ENCODE measurements at places on chromosomes 4 and X.

DNA sequence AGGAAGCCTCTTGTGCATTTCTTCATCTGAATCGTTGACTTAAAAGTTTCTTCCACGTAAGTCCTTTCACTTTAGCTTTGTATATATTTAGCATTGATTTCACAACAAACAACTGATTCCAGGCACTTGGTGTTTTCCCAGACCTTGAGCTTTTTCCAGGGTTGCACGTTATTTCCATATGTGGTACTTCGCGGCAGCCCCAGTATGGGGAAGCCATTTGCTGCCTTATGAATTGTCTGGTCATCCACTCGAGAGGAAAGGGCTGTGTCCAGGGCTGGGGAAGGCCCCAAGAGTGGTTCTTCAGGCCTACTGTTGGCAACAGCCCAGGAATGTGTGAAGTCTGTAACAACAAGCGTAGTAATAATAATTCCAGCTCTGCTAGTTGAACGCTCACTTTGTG is 2.8 kb upstream of the TLR8 start:
- DNase-seq: peak; percentile 52

GRCh38 chrX:41759817-41760216 is 35.8 kb downstream of the GPR82 start:
- peak; percentile 56 for DNase-seq

GRCh38 chrX:84188320-84188834 is 378 bp upstream of the RPS6KA6 start:
- peak; percentile 25 for DNase-seq

- DNase-seq: peak; percentile 11
Measured at GRCh38 chr4:157075811-157076577, at the start of gene GLRB. TSS of gene GLRB (plus strand) at chr4:157076150. CDS start at chr4:157078025, 1,875 bp downstream.

DNA sequence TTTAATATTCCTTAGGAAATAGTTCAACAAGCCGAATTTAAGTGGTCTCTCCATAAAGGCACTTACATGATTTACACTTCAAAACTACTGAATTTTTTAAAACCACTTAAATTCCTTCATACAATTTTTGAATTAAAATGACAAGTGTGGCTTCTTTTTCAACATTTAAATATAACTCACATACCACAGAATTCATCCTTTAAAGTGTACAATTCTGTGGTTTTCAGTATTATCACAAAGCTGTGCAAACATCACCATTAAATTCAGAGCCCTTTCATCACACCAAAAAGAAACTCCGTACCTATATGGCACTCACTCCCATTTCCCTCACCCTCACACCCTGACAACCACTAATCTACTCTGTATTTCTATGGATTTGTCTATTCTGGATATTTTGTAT is 200.9 kb upstream of the MAB21L2 start:
- peak; percentile 11 for DNase-seq

- DNase-seq: no peak
Measured at GRCh38 chrX:124415115-124415800, 68.9 kb downstream of the SH2D1A start.

GRCh38 chr4:138039010-138039409 is 203.1 kb downstream of the SLC7A11 start:
- peak; percentile 82 for DNase-seq

- no peak for DNase-seq
Measured at GRCh38 chr4:69764311-69764710, 3.9 kb upstream of the SULT1B1 start.

DNA sequence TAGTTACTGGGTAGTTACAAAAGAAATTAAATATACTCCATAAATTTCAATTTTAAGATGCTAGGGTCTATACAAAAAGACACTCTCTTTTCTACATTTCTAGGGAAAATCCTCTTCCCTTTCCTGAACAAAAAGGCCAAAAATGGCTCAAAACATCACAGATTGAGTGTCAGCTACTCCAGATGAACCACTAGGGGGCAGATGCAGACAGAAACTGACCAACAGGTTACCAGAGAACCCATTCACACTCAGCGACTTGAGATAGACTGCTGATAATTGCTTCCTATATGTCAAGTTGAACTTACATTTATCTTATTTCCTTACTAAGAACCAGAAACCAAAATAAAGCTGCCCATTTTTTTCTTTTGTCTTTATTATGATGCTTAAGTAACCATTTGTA is 83.4 kb upstream of the MID1IP1 start:
- DNase-seq: peak; percentile 21

GRCh38 chr4:128315756-128316520 is 28.3 kb upstream of the PGRMC2 start:
- peak; percentile 49 for DNase-seq

DNA sequence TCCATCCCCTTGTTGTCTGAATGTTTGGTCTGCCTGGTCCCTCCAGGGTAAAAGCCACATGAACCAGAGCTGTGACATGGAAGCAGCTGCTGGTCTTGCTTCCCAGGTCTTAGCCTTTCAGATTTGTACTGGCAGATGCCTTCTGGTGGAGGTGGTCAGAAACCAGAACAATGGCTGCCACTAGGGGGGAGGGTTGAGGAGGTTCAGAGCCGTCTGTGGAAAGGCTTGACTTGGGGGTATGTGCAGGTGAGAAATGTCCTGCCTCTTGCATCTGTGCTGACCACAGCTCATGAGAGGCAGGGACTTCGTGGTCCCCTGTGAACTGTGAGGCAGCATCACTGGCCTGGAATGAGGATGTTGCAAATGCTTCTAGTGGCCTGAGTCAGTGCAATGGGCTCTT is 144.2 kb upstream of the WDR1 start:
- DNase-seq: no peak

GRCh38 chrX:34341258-34341657 is 209.1 kb upstream of the FAM47A start:
- DNase-seq: no peak

DNA sequence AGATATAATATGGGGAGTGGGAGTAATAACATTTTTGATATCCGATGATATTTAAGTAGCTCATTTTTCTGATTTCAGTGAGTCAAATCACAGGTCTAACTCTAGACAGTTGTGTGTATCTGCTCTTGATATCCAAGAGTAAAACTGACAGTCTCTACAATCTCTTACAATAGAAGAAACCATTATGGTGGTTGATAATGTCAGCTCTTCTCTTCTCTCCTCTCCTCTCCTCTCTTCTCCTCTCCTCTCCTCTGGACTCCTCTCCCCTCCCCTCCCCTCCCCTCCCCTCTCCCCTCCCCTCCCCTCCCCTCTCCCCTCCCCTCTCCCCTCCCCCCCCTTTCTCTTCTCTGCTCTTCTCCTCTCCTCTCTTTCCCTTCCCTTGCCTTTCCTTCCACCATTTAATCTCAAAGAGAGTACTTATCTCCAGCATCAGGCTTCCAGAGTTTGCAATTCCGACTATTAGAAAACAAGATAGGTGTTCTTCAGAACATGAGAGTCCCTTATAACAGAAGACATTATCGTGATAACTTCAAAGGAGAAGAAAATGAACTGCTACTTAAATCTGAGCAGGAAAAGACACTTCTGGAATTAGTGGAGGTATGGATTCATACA is 6.2 kb downstream of the TDO2 start:
- no peak for DNase-seq

DNA sequence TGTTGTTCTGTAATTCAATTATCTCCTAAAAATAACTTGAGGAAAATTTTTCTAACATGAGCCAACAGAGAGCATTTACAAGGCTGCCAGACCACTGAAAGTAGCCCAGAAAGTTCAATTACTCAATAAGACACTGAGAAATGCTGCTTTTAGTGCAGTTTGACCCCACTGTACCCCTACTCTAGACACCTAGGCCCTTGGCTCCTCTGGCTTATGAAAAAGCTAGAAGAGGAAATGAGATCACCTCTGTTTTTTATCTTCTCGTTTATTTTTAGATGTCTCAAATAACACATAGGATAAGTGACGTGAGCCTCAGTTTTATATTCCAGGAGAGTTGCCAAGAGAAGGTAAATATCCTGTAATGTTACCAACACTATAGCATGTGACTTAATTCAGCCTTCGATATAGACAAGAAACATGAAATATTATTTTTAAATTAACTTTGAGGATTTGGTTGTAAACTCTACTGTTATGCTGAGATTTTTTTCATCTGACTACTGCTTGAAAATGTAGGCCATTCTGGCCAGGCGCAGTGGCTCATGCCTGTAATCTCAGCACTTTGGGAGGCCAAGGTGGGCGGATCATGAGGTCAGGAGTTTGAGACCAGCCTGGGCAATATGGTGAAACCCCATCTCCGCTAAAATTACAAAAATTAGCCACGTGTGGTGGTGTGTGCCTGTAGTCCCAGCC is 24.4 kb downstream of the TNIP3 start:
- peak; percentile 56 for DNase-seq

GRCh38 chr4:57039345-57039744 is 60.6 kb downstream of the POLR2B start:
- no peak for DNase-seq

- no peak for DNase-seq
Measured at GRCh38 chrX:50188859-50189600, 11.8 kb downstream of the AKAP4 start.

GRCh38 chr4:123603165-123603564 is 206.6 kb downstream of the SPRY1 start:
- peak; percentile 25 for DNase-seq

- no peak for DNase-seq
Measured at GRCh38 chrX:77893713-77894112, 1.5 kb downstream of the MAGT1 start.

Data from foreskin fibroblast (primary cell).